ENCODE measurements at places on chromosomes 7 and 10.

GRCh38 chr7:150778738-150779301, 21.3 kb downstream of the TMEM176B start:
- DNase-seq = peak; percentile 98

DNA sequence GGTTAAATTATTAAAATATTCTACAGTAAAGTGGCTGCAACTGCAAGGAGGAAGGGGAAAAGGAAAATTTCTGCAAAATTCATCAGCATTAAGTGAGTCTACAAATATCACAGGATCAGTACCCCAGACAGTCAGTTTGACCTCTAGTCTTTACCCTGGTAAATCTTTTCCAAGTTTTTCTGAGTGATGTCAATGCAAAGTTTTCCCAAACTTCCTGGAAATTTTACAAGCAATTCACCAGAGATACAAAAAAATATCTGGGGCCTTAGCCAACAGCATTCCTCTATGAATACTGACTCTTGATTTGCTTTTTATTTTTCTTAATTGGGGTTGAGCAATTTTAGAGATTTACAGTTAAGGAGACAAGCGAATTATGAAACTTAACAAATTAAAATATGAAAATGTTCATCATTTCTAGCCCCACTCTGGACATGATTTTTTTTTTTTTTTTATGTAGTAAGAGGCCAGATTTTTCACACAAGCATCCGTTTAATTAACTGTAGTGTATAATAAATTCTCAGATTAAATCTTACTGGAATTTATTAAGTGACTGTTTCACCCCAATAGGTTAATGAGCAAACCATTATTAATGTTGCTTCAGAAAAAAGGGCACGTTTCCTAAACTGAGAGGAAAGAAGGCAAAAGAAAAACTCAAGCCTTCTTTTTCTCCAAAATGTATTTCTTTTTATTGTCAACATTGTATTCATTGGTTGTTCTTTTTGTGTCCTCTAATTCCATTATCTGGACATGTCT, 539.5 kb upstream of the FZD8 start:
- DNase-seq = no peak

GRCh38 chr7:17298840-17299482, 509 bp downstream of the AHR start:
- DNase-seq = peak; percentile 64

DNA sequence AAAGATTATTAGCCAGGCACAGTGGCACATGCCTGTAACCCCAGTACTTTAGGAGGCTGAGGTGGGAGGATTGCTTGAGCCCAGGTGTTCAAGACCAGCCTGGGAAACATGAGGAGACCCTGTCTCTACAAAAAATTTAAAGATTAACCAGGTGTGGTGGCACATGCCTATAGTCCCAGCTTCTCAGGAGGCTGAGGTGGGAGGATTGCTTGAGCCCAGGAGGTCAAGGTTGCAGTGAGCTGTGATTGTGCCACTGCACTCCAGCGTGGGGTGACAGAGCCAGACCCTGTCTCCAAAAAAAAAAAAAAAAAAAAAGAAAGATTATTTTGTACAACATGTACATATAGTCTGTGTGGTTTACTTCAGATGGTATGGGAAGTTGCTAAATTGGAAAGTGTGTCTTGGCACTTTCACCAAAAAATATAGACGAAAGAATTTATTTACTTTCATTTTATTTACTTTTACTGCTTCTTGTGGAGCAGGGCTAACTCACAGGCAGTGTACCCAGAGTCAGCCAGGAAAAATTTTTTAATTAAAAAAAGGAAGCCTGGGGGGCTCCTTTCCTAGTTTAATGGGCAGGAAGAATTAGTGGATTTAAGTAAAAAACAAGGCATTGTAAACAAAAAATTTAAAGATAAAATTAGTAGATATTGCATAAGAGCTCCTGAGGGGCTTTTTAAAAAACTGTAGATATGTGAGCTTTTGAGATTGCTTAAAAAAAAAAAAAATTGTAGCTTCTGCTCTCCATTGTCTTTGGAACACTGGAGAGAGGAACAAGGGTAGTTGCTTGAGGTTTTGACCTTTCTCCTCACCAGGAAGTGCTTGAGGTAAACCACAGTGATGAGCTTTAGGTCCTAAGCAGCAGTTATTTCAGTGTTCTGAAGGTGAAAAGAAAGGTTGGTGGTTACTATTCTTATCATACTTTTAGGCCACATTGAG, 44.6 kb upstream of the VDAC2 start:
- DNase-seq = no peak

DNA sequence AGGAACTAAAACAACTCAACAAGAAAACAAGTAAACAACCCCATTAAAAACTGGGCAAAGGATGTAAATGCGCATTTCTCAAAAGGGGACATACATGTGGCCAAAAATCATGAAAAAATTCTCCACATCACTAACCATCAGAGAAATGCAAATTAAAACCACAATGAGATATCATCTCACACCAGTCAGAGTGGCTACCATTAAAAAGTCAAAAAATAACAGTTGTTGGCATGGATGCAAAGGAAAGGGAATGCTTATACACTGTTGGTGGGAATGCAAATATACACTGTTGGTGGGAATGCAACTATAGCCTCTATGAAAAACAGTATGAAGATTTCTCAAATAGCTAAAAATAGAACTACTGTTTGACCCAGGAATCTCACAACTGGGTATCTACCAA, 60.0 kb upstream of the LANCL2 start:
- no peak for DNase-seq

DNA sequence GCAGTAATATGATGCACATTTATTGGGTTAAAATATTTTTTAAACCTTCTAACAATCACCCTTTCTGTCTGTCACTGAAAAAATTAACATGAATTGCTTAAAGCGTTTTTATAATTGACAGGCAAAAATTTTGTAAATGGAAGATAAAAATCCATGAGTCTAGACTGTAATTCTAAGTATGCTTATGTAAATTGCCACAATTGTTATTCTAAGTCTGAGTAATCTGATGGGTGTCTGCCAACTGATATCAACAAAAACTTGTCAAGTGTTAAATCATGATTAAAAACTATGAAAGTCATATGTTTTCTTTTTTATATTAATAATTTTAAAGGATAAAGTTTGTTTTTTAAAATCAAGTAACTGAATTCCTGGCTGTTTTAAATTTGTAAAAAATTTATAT, 208.2 kb downstream of the CDK14 start:
- DNase-seq = no peak

GRCh38 chr10:45294681-45295080, 20.7 kb downstream of the OR13A1 start:
- no peak for DNase-seq

GRCh38 chr7:45394117-45394708, 180.0 kb upstream of the ADCY1 start:
- peak; percentile 43 for DNase-seq

DNA sequence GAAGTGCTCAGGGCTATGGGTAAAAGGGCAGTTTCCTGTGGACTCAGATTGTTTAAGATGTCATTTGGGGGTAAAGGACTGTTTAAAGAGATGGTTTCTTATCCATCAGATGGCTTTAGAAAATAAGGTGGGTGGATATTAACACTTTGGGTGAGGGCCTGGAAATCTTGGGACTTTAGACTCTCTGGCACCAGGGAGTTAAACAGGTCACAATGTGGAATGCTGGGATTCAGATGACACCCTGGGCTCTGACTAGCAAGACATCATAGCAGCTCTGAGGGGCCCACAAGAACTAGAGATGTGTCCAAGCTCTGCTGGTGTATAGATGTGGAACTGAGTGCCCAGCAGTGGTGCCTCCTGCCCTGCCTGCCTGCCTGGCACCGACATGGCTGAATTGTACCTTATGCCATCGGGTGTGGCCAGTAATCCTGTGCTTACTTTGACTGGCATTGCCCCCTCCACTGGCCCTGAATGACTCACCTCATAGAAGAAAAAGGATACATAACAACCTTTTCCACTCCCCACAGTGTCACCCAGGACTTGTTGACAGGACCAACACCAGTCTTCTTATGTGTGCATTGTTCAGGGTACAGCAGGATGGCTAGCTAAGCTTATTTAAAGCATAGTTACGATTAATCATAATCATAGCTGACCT, 100.0 kb upstream of the PRR15 start:
- no peak for DNase-seq

- no peak for DNase-seq
Measured at GRCh38 chr7:158448430-158449100, 139.1 kb downstream of the PTPRN2 start.

DNA sequence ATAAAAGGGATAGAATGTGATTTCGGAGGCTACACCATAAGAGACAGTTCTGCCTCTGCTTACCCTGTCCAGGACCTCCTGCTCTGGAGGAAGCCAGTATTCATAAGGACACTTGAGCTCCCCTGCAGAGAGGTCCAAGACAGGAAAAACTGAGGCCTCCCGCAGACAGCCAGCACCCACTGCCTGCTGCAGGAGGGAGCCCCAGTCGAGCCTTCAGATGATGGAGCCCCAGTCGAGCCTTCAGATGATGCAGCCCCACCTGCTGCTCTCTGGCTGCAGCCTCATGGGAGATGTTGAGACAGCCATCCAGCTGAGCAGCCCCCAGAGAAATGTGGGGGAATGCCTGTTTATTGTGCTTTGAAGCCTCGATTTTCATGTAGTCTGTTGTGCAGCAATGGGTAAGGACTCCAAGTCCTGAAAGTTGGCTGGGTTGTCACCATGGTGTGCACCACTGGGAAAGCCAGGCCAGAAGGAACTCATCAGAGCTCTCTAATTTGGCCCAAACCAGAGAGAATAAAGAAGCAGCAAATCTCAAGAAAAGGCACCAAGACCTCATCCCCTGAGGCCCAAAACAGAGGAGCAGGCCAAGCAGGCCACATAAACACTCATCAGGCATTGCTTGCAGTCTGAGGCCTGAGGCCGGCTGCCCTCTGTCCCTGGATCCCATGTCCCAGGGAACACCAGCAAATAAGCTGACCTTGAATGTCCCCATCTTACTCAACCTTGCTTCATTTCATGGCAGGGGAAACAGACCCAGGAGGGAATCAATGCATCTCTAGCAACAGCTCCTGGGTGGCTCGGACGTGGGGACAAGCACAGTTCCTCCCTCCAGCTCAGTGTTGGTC, 30.9 kb downstream of the CALML5 start:
- DNase-seq = no peak

- DNase-seq = no peak
Measured at GRCh38 chr10:29067628-29068027, 221.2 kb upstream of the LYZL1 start.

DNA sequence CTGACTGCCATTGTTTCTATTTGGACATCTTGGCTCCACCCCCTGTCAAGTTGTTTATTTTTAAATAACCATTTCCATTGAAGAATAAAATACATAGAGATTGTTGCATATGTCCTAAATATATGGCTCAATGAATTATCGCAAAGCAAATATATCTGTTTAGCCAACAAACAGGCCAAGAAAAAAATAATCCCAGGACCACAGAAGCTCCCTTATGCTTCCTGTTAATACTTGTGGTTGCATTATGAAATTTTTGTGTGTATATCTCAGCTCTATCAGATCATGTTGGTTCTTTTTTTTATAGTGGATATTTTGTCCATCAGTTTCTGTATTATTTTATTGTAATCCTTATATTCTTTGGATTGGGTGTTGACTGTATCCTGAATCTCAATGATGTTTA, 53.4 kb upstream of the CYP2C8 start:
- DNase-seq = no peak

- DNase-seq = no peak
Measured at GRCh38 chr10:100531761-100532160, 2.1 kb upstream of the NDUFB8 start.

DNA sequence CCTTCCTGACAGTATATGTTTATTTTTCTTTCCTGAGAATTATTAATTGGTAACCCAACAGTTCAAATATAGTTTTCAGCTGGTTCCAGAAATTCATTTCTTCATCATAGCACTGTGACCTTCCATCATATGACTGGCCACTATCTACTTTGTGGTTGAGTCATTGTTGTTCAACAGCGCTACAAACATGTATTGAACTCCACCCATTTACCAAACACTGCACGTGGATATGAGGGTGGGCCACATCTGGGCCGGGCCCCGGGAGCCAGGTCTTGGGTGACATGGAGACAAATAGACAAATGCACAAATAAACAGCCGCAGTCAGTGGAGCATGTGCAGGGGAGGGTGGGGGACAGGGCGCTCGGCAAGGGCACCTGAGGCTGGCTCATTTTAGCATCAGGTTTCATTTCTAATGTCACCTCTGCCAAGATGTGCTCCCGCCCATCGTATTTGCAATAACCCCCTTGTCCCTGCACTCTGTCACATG, 24.0 kb upstream of the EEPD1 start:
- DNase-seq = peak; percentile 79

GRCh38 chr7:152899548-152900109, 140.1 kb downstream of the ACTR3B start:
- peak; percentile 49 for DNase-seq

GRCh38 chr10:12919574-12919973, 81.9 kb downstream of the CCDC3 start:
- no peak for DNase-seq

- no peak for DNase-seq
Measured at GRCh38 chr7:96989241-96989858, 16.0 kb upstream of the DLX6 start.

DNA sequence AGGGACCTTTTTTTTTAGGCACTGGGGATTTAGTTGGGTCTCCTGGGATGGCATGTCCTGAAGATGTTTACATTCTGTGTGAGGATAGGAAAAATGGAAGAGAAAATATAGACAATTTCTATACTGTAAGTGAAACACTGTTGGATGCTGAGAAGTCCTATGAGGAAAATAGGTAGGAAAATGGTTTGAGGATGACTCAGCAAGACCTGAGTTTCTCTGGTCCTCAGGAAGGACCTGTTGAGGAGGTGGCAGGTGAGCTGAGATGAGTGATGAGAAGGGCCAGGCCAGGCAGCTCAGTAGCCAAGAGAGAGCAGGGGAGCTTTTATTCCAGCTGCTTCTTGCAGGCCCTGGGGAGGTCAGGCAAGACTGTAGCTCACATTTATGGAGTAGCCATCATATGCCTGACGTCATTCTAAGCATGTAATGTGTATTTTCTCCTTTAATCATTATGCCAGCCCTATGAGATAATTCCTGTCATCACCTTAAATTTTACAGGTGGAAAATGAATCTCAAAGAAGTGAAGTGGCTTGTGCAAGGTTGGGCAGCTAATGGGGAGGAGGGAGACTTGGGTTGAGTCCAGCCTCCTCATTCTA, 19.1 kb upstream of the LRRC18 start:
- no peak for DNase-seq

- DNase-seq = no peak
Measured at GRCh38 chr7:25095516-25096345, 29.3 kb downstream of the CYCS start.

GRCh38 chr10:6746782-6747181, 166.7 kb upstream of the PRKCQ start:
- DNase-seq = no peak

GRCh38 chr10:21530641-21531040, 3.4 kb upstream of the MLLT10 start:
- no peak for DNase-seq

- no peak for DNase-seq
Measured at GRCh38 chr7:88095-88926, 104.1 kb upstream of the FAM20C start.

DNA sequence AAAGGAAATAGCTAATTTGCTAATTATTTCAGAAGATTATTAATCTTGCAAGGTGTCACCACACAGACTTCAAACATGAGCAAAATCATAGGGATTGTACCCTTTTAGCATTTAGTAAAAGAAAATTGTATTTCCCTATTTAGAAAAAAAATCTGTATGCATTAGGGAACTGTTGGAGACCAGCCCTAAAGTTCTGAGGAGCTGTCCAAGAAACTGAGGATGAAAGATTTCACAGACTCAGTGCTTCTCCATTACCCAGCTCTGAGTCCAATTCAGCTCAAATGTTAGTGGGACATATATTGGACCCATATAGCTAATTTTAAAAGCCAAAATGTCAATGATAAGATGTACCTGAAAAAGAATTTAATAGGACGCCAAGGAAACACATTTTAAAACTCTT, 271.7 kb downstream of the SNX10 start:
- no peak for DNase-seq

- DNase-seq = no peak
Measured at GRCh38 chr7:13106513-13106912, 419.1 kb downstream of the ARL4A start.
